ENCODE measurements at places on chromosomes 2 and 18.

DNA sequence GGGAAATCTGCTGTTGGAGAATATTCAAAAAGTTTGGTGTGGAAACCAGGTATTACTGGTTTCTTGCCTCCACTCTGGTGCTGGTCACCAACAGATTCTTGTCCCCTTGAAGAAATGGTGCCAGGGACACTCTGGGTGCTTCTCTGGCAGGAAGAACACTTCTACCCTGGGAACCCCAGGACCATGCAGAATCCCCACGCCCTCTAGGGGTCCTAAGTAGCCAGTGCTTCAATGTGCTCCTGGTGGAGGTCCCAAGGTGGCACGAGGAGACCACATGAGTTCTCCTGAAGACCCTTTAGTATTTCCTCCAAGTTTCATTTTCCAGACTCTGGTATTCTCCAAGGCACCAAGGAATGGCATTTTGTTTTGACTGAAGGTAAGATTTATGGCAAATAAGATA is 380.6 kb downstream of the TSN start:
- no peak for DNase-seq

DNA sequence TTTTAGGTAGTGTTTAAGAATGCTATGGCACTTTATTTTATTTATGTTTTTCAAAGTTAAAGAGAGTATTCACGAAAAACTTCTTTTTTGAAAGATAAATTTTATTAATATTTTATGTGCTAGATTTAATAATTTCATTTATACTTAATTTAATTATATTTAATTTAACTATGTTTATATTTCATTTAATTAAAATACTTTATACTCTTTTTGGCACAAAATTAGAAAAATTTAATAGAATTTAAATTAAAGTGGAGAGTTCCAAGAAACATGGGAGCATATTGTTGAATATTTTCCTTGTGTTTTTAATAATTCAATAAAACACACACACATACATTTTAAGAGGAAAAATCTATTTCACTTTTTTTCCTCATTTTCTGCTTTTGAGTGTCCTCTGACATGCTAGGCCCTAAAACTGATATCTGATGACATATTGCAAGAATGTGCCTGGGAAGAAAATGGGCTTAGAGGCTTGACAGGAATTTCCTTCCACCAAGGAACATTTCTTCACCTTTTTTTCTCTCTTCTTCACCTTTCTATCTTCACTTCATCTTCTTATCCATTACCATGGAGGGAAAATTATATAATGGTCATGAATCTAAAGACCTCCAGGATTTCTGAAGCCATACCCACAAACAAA is 15.4 kb downstream of the ARHGAP28 start:
- DNase-seq = no peak

DNA sequence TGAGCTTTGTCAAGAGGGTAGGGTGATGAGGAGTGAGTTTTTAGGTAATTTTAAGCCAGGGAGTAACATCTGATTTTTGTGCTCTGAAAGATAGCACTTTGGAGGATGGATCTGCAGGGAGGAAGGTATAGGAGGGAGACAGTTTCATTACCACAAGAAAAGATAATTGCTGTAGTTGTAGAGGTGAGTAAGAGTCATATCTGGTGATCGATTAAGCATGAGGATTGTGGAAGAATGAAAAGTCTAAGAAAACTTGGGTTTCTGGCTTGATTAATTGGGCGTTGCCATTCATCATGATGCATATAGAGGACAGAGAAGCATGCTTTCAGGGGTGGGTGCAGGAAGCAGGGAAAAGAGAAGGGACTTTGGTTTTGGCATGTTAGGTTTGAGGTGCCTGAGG is 18.5 kb downstream of the KCMF1 start:
- DNase-seq = no peak

GRCh38 chr18:77708826-77709506 is 459.3 kb downstream of the GALR1 start:
- DNase-seq = no peak

DNA sequence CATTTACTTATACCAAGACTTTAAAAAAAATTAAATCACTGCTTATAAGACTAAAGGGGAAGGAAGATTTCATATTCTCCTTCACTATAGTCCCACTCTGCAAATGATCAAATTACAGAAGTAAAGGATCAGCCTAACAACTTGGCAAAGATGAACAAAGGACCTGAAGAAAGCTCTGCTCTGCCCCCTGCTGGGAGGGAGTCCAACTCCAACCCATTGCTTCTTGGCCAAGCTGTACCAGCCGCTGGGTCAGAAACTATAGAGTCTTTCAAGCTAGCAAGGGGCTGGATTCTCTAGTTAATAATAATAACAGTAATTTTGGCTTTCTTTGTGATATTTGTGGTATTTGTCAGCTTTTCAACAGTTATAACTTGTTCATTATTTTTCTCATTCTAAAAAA is 927.0 kb upstream of the CRIM1 start:
- DNase-seq = no peak

DNA sequence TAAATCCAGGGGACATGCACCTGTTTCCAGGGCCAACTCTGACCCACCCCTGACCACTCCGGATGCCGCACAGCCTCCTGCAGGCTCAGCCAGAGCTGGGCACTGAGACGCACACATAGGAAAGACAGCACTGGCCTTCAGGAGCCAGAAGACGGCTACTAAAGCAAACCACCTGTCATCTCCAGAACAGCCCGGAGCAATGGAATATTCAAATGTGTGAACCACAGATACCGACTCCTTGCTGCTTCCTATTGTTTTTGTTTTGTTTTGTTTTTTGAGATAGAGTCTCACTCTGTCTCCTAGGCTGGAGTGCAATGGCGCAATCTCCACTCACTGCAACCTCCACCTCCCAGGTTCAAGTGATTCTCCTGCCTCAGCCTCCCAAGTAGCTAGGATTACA is 94.0 kb downstream of the LAMA1 start:
- DNase-seq = no peak

- no peak for DNase-seq
Observed at GRCh38 chr2:65255356-65255755, 27.7 kb downstream of the ACTR2 start.

DNA sequence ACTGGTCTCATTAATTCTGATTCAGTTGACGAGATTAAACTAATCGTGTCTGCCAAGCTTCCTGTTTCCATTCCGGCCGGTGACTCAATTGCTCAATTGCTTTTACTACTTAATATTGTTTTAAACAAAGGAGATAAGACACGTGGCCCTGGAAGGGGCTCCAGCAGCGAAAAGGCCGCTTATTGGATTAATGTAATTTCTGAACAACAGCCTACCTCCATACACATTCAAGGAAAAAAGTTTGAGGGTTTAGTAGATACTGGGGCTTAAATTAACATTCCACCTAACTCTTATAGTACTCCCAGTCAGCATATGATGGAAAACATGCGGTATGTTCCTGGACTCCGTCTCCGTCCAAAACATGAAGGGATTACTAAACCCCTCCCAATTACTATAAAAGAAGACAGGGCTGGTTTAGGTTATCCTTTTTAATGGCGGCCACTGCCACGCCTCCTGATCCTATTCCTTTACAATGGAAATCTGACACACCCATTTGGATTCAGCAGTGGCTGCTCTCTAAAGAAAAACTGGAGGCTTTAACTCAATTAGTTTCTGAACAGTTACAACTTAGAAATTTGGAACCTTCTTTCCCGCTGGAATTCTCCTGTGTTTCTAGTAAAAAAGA is 27.1 kb downstream of the VPS54 start:
- DNase-seq = no peak

- DNase-seq = no peak
Observed at GRCh38 chr2:230868947-230869913, 4.5 kb downstream of the ITM2C start.

- no peak for DNase-seq
Observed at GRCh38 chr2:113776949-113777348, 20.5 kb upstream of the SLC35F5 start.
